ENCODE measurements at places on chromosomes 2 and 18.

- DNase-seq: no peak
Measured at GRCh38 chr18:25077038-25077943, 274.7 kb downstream of the ZNF521 start.

- DNase-seq: no peak
Measured at GRCh38 chr18:57635003-57635822, 13.6 kb upstream of the NARS1 start.

- no peak for DNase-seq
Measured at GRCh38 chr2:162926907-162927306, 88.3 kb upstream of the KCNH7 start.

DNA sequence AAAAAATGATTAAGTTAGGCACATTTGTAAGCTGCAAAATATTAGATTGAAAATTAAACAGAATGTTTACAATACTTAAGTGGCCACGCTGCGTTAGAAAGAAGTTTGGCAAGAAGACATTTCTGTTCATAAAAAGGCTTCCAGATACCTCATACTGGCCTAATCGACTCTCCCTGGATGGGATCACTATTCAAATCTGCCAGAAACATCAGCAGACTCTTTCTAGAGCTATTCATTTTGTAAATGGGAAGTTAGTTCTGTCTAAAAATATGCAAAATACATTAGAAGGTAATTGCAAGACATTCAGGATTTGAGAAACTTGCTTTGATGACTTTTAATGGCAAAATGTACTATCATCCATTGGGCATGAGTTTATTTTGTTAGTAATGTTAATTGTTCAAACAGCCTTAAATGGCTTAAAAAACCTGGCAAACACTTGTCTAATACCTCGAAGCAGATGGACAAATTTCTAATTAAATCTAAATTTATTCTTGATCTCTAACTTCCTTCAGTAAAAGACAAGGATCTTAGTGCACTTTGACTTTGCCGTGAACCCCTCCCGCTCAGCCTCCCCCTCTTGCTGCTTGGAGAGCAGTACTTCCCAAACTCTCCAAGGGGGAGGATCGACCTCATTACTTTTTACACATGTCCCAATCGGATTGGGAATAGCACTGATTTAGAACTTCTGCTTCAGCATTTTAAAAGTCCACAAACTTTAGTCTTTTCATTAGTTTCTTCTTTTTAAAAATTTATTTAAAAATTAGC is 103.5 kb downstream of the SMIM21 start:
- DNase-seq: no peak

- DNase-seq: no peak
Measured at GRCh38 chr2:60488291-60488690, 65.2 kb downstream of the BCL11A start.

- DNase-seq: no peak
Measured at GRCh38 chr2:203808046-203808750, 59.4 kb upstream of the CTLA4 start.

- DNase-seq: no peak
Measured at GRCh38 chr2:216620786-216621185, 12.4 kb upstream of the IGFBP2 start.

GRCh38 chr2:39407516-39408296 is 29.4 kb downstream of the MAP4K3 start:
- no peak for DNase-seq

DNA sequence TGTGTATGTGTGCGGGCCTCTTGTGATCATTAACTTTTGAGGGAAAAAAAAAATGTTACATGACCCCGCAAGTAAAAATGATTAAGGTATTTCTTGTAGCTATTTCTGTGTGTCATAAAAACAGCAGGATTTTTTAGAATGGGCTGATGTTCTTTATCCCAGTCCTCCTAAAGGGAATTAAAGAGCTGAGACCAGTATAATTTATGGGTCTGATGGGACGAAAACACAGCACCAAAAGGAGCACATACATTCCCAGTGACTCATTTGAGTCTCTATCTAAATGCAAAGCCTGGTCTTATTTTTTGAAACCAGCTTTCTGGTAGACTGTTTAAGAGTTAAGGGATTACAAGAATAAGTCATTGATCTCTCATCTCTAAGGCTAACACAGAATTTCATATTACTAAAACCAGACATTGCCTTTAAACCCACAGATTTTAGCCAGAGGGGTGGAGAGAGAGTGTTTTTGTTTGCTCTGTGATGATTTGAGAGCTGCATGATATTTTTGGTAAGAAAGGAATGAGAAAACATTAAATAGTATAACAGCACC is 342.3 kb upstream of the EPHA4 start:
- no peak for DNase-seq

DNA sequence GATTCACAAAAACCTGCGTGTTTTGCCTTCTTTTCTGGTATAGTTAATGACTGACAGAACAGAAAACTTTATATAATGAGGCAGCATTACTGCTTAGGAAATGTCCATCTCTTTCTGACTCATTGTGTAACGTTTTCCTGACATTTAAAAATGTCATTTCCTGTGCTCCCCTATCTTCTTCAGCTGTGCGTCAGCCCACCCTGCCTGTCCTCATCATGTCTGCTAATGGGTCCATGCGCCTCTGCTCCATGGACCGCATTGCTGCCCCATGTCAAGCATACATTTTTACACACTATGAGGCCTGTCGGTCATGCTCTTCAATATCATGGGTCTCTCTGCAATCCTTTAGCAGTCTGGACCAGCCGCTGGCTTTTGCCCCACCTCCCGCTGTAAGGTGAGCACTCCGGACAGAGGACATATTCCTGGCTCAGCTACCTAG is 234.3 kb downstream of the CDCA7 start:
- no peak for DNase-seq

DNA sequence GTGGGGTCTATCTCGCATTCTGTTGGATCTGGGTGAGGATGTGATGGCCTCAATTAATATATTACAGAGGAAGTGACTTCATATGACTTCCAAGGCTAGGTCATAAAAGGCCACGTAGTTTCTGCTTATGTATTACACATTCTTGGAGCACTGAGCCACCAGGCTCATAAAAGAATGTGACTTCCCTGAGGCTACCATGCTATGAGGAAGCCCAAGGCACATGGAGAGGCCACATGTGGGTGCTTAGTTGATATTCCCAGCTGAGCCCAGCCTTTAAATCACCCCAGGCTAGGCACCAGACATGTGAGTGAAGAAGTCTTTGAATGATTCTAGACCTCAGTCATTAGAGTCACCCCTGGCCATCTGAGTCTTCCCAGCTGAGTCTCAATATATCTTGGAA is 13.3 kb upstream of the REEP1 start:
- no peak for DNase-seq

GRCh38 chr18:60044290-60045006 is 144.7 kb downstream of the PMAIP1 start:
- no peak for DNase-seq

DNA sequence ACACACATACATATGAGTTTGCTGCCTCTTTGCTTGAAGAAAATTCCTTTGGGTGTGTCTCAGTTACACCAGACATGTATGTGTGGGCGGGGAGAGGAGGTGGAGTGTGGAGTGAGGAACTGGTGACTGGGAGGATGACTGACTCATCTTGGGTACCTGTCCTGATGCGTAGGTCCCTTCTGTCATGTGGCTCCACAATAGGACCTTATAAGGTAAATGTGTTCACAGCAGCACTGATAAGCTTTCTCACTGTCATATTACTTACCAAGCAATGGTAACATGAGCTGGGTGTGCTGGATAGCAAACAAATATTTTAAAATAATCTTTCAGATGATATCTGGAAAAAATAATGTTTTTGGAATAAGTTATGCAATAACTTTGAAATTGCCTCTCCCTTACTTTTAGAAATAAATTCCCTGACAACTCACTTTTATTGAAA is 45.1 kb downstream of the SLC9A2 start:
- DNase-seq: peak; percentile 58

- DNase-seq: no peak
Measured at GRCh38 chr2:216698895-216699294, 3.5 kb upstream of the IGFBP5 start.

DNA sequence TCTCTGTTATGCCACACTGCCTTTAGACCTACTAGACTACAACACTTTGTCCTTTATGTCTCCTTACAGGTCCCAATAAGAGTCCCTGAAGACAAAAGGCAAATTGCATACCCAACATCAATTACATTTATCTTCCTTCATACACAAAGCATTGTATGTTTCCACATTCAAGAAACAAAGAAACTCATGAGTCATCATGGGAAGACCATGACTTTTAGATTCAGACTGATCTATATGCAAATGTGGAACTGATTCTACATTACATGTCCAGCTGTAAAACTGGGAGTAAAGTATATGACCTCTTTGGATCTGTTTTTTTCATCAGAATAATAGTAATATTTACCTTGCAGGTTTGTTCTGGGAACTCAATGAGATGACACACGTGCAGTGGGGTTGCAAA is 25.2 kb upstream of the HNMT start:
- DNase-seq: no peak

DNA sequence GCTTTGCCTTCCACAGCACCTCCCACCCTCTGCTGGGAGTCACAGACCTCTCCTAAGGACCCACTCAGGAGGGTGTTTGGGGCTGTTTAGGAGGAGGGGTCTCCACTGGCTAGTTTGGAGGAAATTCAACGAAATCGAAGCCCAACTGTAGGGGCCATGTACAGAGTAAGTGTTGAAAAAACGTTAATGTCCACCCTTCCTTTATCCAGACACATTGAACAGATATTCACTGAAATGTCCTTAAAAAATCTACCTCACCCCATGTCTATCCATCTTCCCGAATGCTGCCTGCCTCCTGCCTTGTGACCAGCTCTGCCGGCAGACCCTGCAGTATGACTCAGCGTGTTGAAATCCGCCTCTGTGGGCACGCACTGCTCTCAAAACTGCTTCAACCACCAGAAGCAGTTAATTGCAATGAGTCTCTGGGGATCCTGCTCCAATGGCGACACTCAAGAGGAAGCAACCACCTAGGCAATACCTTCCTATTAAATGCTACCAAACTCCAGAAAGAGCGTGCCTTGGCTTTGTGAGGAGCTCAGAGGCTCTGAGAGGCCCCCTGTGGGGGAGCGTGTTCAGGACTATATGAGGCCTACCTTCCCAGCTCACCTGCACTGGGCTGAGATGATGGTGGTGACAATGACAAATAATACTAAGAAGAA is 61.4 kb upstream of the RTN4 start:
- no peak for DNase-seq

GRCh38 chr2:235061656-235062055 is 109.8 kb downstream of the SH3BP4 start:
- DNase-seq: no peak

DNA sequence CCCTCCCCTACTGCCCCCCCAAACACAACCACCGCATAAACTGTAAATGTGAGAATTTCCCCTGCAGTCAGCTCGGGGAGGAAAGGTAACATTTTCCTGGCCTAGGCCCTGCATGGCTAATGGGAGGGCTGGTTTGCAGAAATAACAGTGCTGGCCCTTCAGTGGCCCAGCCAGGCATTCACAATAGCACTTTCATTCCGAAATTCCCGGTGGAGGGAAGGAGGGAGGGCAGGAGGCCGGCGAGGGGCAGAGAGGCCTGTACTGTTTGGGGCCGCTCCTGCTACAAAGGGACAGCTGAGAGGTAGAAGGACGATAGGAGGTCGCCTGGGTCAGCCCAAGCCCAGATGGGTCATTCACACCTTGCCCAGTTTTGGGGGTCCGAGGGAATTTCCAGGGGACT is 11.3 kb downstream of the CYP26B1 start:
- DNase-seq: no peak

- no peak for DNase-seq
Measured at GRCh38 chr2:164899121-164899520, 56.2 kb downstream of the SLC38A11 start.

- no peak for DNase-seq
Measured at GRCh38 chr2:196961889-196962288, 35.4 kb upstream of the PGAP1 start.

GRCh38 chr2:16330571-16330970 is 335.1 kb downstream of the CYRIA start:
- no peak for DNase-seq

DNA sequence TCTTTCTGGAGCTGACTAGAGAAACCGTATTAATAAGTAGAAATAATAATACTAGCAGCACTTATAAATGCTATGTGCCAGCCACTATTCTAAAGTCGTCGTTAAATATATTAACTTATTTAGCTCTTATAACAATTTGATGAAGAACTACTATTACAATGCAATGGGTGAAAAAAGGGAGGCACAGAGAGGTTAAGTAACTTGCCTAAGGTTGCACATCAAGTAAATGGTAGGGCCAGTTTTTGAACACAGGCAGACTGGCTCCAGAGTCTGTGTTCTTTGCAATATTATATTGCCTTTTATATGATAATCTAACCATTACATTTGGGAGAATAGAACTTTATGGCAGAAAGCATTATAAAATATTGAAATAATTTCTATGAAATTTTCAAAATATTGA is 17.6 kb downstream of the INPP1 start:
- DNase-seq: no peak

- no peak for DNase-seq
Measured at GRCh38 chr2:191180713-191181112, 29.9 kb upstream of the STAT4 start.

GRCh38 chr2:163713534-163714311 is 22.1 kb downstream of the FIGN start:
- DNase-seq: no peak

GRCh38 chr18:36627637-36628036 is 201.2 kb downstream of the TPGS2 start:
- DNase-seq: no peak

GRCh38 chr2:174597345-174598047 is at the start of gene WIPF1:
WIPF1 (minus strand) TSS chr2:174597804; CDS start chr2:174585573, 12,231 bp downstream.
- no peak for DNase-seq

DNA sequence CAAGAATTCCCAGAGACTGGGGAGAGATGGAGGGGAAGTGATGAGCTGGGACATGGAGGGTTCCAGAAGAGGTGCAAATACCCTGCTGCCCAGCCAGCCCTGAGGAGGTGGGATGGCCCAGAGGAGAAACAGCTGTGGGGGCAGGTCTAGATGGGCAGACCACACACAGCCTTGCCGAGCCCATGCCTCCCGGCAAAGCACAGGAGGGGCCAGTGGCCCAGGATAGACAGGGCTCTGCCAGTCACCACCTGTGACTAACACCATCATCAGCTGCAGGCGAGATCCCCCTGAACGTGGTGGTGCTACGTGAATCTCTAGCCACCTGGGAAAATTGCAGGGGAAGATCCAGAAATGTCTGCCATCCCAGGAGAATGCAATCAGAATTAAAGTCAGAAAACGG is 39.4 kb downstream of the SCTR start:
- DNase-seq: no peak
